LHCN-M2 (cell line): ENCODE measurements at places on chromosomes 7 and 10. TPM values are rescaled to one million over a fixed set of nuclear protein-coding genes. Genes with fewer than 3 reads are reported as not detected.

H2BK1 gene
- not detected in 2 replicates for total RNA-seq

WASHC2C gene
- total RNA-seq = 35.3 and 40.4 TPM in 2 replicates

GRCh38 chr7:11716185-11716584 is 115.8 kb downstream of the THSD7A start:
- DNase-seq = no peak

PNLIPRP1 gene
- not detected in 2 replicates for total RNA-seq

DNA sequence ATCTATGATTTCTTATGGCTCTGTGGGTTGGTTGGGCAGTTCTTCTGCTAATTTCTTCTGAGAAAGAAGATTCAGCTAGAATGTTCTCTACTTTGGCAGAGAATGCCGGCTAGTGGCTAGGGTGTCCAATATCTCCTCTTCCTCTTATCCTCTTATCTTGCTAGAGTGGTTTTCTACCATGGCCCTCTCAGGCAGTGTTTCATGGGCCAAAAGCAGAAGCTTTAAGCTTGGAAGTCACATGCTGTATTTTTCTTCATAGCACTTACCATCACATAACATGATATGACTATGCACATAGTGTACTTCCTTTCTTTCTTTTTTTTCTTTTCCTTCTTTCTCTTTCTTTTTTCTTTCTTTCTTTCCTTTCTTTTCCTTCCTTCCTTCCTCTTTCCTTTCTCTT is 140.0 kb downstream of the ITGB8 start:
- DNase-seq = no peak

DNA sequence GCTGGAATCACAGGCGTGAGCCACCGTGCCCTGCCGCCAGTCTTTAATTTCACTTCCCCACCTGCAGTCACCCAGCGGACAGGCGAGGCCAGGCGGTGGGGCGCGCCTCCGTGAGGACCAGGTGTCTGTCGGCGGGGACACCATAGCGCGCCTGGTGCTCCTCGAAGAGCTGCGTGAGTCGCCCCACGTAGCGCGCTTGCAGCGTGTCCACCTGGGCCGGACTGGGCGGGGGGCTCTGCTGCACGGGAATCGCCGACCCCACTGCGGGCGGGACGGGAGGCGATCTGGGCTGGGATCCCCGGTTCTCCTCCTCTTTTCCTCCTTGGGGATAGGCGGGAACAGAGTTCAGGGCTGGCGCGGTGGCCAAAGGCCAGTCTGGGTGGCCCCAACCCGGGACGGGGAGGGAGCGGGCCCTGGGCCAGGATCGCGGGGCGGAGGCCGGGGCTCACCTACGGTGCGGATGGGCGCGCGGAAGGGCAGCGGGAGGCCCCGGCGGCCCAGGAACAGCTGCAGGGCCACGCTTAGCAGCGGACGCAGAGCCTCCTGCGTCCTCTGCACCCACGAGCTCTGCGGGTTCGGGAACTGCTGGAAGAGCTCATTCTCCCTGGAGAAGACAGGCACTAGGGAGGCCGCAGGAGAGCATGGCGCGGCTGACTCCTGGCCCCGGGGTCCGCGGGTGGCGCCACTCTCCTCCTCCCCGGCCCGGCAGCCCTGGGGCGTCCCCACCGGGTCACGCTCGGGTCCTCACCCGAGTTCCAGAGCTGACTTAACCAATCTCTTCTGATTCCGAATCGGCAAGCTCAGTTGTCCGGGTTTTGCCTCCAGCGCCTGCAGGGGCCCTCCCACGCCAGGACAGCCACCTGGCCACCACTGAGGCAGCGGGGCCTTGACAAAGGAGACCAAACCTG is 1.1 kb upstream of the MOGAT3 start:
- DNase-seq = no peak

GRCh38 chr10:103929381-103929921 is 11.5 kb upstream of the STN1 start:
- DNase-seq = no peak

DNA sequence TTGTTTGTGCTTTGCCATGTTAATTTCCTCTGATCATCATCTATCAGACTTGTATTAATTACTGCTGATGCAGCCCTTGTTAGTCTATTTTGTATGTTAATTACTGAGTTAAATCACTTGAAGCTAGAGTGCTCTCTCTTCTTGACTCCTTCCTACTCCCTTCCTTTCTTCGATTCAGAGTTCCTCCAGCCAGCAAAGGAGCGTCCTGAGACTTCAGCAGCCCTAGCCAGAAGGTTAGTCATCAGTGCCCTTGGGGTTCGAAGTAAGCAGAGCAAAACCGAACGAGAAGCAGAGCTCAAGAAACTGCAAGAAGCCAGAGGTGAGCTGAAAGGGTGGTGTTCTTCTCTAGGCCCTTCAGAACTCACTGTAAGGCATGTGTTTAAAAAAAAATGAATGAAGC is 32.1 kb downstream of the LOXL4 start:
- DNase-seq = no peak

PPP1R3C gene
- total RNA-seq = 74.9 and 101 TPM in 2 replicates

CYP3A7 gene
- total RNA-seq = 0.06 TPM in 1 of 2 replicates, not detected in the other

BMPER gene
- 4.1 and 5.1 TPM in 2 replicates for total RNA-seq

DNA sequence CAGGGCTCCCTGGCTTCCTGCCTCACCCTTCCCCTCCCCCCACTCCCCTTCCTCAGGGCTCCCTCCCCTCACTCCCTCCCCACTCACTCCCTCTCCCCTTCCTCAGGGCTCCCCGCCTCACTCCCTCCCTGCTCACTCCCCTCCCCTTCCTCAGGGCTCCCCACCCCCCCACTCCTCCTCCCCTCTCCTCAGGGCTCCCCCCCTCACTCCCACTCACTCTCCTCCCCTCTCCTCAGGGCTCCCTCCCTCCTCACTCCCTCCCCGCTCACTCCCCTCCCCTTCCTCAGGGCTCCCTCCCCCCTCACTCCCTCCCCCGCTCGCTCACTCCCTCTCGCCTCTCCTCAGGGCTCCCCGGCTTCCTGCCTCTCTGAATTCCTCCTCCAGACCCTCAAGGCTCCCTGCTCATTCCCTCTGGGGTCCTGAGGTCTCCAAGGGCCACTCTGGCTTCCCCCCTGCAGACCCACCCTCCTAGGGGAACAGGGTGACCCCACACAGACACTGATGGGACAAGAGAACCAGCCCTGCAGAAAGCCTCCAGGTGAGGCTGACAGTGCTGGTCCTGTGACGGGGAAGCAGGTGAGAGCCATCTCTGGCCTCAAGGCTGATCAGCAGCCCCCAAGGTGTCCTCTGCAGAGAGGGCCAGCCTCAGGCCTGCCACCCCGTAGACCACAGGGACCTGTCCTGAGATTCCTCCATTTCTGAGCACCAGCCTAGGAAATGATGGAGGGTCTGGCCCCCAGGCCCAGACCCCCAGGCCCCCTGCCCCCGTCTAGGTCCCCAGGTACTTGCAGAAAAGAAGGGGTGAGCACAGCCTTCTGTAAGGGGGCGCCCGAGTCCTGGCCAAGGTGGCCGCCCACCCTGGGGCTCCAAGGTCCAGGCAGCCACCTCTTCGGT is 47.2 kb downstream of the PWWP2B start:
- DNase-seq = no peak

HACD1 gene
- 39.8 and 44.3 TPM in 2 replicates for total RNA-seq

GRCh38 chr7:148447221-148447849 is 143.2 kb upstream of the C7orf33 start:
- DNase-seq = no peak

GPRIN2 gene
- total RNA-seq = not detected in 2 replicates

GRCh38 chr7:95545007-95545615 is 51.2 kb downstream of the PDK4 start:
- peak; percentile 78 for DNase-seq

CTAGE15 gene
- total RNA-seq = 0.46 and 0.71 TPM in 2 replicates

DNA sequence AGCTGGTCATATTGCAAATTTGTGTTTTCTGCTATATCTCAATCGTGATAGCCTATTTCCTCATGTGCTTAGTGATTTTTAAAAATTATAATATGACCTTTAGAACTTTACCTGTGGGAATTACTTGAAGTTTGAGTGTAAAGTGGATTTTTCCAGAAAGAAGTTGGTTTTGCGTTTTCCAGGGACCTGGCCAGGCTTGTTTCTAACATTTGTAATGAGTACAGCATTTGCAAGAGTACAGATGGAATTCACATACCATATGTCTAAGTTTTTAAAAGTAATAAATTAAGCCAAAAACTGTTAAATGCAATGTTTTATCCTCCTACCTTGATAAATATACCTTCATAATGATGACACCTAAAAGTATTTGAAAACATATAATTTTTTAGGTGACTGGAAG is 443.2 kb downstream of the REEP3 start:
- DNase-seq = no peak

DNA sequence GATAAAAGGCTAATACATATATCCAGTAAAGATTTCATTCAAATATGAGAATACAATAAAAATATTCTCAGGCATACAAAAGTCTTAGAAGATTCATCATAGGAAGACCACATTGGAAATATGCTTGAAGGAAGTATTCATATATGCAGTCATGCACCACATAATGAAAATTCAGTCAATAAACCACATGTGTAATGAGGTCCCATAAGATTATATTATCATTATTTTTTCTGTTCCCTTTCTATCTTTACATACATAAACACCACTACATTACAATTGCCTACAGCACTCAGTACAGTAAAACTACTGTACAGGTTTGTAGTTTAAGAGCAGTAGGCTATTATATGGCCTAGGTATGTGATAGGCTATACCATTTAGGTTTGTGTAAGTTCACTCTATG is 111.6 kb downstream of the PRTFDC1 start:
- DNase-seq = no peak

- DNase-seq = no peak
These were observed 1.1 kb upstream of the STK32C start for GRCh38 chr10:132308587-132309470.

DNA sequence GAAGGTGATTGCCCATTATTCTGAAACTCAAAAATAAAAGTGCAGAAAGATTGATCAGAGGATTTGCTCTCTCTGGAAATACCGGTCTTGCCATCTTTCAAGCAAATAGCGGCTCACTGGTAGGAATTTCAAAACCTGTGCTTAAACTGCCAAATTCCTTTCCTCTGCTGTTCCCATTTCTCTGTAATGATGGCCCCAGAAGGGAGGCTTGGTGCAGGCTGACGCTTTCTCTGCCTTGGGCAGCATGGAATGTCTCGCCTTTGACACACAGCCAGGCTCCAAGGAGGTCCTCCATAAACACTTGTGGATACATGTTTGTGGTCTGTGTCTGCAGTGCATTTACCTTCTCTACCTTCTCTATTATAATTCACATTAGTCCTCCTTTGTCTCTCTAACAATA is 146.8 kb downstream of the HIBADH start:
- no peak for DNase-seq

GRCh38 chr10:6136215-6137201 is 47.7 kb downstream of the RBM17 start:
- peak; percentile 63 for DNase-seq

DNA sequence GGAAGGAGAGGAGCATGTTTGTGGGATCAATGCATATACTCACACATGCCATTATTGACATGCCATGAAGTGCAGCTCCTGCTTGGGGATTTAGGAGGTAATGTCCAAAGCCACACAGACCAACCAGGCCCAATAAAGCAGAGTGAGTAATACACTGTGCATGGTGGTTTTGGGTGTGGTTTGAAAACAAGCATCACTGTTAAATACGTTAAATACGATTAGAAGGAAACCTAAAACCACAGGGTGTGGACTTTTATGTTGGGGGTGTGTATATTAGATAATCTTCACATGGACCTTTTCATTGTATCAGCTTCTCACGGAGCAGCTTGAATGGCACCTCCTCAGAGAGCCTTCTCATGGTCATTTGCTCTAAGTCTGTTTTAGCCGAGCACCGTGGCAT is 10.4 kb upstream of the EIF3A start:
- DNase-seq = peak; percentile 68

- DNase-seq = no peak
These were observed 7.5 kb upstream of the LRRN3 start for GRCh38 chr7:111083413-111083812.

CALML3 gene
- total RNA-seq = not detected in 2 replicates

SPDYE1 gene
- total RNA-seq = not detected in 2 replicates

DNA sequence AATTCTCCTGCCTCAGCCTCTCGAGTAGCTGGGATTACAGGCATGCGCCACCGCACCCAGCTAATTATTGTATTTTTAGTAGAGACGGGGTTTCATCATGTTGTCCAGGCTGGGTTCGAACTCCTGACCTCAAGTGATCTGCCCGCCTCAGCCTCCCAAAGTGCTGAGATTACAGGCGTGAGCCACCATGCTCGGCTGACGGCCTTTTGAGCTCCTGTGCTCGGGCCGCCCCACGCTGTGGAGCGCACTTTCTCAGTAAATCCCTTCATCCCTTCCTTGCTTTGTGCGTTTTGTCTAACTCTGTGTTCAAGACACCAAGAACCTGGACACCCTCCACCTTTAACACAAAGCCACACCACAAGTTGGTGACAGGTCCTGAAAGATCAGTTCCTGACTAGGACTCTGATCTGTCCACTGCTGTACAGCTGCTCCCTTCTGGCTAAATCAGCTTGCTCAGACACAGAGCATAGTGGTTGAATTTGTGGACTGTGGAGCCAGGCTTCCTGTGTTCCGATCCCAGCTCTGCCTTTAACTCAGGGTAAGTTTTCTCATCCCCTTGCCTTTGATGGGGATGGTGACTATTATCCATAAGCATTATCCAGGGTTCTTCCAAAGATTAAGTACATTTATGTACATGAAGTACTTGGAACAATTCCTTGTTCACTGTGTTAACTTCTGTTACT is 20.1 kb downstream of the CHST3 start:
- no peak for DNase-seq

CH25H gene
- total RNA-seq = 0.06 TPM in 2 replicates

DNA sequence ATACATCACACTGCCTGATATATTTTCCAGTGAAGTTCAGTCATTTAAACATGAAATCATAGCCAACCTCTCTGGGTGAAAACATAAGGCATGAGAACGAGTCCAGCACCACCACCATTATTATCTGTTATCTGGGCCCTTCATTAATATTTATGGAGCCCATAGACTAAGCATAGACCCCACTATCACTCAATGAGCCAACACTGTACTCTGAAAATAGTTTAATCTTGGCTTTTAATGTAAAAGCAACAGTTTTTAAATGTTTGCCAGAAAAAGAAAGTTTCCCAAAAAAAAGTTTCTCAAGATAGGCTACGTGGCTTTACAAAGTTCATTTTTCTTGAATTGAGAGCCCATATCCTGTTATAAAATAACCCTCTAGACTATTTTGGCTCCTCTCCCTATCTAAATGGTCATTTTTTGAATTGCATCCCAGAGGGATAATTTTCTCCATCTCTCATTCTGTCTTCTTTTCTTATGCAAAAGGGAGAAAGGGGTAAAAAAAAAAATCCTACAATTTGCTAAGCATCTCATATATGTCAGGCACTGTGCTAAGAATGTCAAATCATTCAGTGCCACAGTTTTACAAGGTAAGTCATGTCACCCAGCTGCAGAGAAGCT is 66.1 kb downstream of the FZD1 start:
- DNase-seq = no peak

ACBD7 gene
- total RNA-seq = 2.0 and 2.1 TPM in 2 replicates

GPR146 gene
- 4.2 and 4.6 TPM in 2 replicates for total RNA-seq

KIN gene
- 11.1 and 12.5 TPM in 2 replicates for total RNA-seq

- no peak for DNase-seq
These were observed 61.7 kb upstream of the PPIF start for GRCh38 chr10:79285315-79286197.
